ENCODE measurements at places on chromosomes 6 and 20.

DNA sequence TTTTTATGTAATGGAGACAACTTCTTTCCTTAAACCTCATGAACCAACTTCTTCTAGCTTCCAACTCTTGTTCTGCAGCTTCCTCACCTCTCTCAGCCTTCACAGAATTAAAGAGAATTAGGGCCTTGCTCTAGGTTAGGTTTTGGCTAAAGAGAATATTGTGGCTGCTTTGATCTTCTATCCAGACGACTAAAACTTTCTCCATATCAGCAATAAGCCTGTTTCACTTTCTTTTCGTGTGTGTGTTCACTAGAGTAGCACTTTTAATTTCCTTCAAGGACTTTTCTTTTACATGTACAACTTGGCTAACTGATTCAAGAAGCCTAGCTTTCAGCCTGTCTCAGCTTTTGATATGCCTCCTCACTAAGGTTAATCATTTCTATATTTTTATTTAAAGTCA lies 596.1 kb upstream of the NRSN1 start:
- DNase-seq, result no peak

GRCh38 chr6:89605861-89606260 lies 32.7 kb downstream of the LYRM2 start:
- DNase-seq, result no peak

GRCh38 chr20:2130062-2130591 lies 28.5 kb downstream of the STK35 start:
- DNase-seq, result no peak

GRCh38 chr6:56268266-56268665 lies 20.9 kb upstream of the COL21A1 start:
- no peak for DNase-seq

- DNase-seq, result no peak
Measured at GRCh38 chr6:3696525-3697088, 54.9 kb downstream of the PXDC1 start.

- DNase-seq, result no peak
Measured at GRCh38 chr6:105587349-105588122, 184.7 kb upstream of the PREP start.

GRCh38 chr6:101626269-101626668 lies 232.8 kb downstream of the GRIK2 start:
- DNase-seq, result no peak

DNA sequence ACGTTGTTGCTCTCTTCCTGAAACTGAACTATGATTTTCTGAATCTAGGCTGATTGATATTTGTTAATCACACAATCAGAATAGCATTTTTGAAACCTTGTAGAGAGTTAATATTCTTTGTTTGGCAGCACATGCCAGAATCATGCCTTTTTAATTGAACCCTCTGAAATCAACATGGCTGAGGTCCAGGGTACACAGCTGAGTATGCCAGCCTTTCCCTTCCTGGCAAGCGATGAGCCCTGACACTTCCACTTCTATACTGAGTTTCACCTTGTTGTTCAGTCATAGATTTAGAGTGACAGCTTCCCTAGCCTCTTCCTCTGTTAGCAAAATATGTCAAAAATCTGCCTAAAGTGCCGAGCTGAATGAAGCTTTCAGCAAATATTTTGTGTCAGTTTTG lies 6.8 kb downstream of the HDDC2 start:
- no peak for DNase-seq

- DNase-seq, result no peak
Measured at GRCh38 chr6:10146715-10147451, 268.0 kb downstream of the TFAP2A start.

GRCh38 chr6:129578315-129578714 lies 131.7 kb downstream of the ARHGAP18 start:
- DNase-seq, result no peak

DNA sequence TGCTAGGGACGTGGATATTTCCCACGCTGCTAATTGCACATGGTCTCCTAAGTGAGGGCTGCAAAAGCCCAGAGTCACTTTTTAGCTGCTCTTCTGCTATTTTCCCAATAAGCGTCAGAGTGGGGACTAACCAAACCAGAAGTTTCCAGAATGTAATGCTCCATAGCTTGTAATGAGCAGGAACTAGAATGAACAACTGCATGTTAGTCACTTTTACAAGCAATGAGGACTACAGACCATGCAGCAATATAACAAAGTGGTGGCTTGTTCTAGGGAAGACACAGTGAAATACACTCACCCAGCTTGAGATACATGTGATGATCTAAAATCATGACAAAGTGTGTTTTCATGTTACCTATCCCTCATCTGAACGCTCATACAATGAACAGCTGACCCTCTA lies 314.1 kb upstream of the SGK1 start:
- no peak for DNase-seq

DNA sequence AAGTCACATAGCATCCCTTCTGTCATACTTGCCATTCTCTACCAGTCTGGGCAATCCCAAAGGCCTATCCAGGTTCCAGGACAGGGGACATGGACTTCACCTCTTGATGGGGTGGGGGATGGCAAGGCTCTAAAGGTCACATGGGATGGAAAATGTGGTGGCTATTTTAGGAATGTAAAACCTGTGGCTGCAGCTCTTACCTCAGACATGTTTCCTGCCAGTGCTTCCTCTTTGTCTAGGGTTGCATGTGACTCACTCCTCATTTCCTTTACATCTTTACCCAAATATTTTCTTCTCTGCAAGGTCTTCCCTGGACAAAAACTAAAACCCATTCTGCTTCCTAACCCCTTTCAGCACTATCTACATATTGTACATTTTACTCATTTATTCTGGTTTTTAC lies 135.7 kb downstream of the BTBD3 start:
- DNase-seq, result no peak

GRCh38 chr6:136249336-136249735 lies 775 bp downstream of the MTFR2 start:
- DNase-seq, result no peak

DNA sequence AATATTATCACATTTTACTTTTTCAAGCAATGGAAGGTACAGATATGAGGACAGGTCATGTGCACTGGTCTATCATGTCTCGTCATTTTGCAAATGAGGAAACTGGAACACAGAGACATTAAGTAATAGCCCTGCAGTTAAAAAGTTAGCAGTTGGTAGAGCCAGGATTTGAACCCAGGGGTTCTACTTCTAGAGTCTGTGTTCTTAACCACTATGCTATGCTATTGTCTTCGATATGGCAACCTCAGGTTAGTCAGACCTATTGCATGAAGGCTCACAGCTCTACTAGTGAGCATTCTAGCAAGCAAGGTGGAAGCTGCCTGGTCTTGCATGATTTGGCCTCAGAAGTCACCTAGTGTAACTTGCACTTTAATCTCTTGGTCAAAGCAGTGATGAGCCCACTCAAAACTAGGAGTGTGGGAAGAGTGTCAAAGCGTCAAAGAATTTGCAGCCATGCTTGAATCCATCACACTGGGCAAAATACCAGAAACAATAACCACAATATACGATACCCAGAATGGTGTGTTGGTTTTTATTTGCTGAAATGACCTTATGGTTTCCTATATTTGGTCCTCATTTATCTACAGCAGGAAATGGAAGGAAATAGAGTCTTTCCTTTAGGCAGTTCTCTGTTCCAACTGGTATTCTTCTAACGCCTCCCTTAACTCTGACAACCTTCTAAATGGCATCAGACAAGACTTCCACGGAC lies 20.4 kb upstream of the BMP2 start:
- DNase-seq, result no peak

- no peak for DNase-seq
Measured at GRCh38 chr20:36400909-36401735, 95.0 kb downstream of the DLGAP4 start.

DNA sequence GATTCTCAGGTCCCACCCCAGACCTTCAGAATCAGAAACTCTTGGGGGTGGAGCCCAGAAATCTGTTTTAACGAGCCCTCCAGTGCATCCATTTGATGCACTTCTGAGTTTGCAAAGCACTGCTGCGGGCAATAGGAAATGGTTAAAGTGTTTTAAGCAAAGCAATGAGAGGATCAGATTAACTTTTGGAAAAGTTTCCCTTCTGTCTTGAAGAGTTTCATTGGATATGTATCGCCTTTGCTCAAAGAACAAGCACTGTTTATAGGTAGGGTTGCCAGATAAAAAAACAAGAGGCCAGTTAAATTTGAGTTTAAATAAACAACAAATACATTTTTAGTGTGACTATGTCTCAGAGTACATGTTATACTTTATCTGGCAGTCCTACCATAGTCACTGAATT lies 226.0 kb downstream of the BMP7 start:
- DNase-seq, result no peak

DNA sequence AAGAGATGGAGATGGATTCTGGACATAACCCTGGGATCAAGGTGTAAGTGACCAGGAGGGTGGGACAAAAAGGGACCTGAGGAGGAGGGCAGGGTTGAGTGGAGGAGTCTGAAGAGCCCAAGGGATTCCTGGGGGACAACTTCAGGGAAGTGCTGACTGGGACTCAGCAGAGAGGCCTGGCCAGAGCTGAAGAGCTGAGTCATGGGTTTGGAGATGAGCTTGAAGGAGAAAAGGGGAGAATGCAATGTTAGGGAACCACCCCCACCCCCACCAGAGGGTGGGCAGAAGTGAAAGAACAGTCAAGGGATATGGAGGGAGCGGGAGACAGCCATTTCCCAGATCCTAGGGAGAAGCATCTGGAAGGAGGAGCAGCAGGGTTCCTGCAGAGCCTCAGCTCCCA lies 55.2 kb downstream of the INSM1 start:
- DNase-seq, result no peak

GRCh38 chr6:80376411-80376810 lies 269.9 kb downstream of the BCKDHB start:
- no peak for DNase-seq

- DNase-seq, result no peak
Measured at GRCh38 chr6:46016063-46016608, 476 bp upstream of the CLIC5 start.

DNA sequence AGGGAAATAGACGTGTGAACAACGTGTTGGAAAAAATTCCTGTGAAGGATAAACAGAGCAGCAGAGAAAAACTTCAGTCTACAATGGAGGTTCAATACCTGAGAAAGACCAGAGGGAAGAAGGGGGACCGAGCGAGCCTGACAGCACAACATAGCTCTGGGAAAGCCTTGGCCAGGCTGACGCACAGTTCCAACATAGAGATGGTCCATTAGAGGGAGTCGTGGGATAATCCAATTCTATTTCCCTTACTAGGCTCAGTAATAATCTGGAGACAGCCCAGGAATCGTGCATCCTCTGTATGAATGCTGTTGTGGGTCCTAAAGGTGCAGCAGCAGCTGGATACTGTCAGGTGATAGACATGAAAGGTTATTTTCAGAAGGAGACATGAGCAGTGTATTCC lies 370.8 kb upstream of the BTBD3 start:
- DNase-seq, result no peak

- no peak for DNase-seq
Measured at GRCh38 chr20:19330731-19331130, 118.3 kb downstream of the SLC24A3 start.

DNA sequence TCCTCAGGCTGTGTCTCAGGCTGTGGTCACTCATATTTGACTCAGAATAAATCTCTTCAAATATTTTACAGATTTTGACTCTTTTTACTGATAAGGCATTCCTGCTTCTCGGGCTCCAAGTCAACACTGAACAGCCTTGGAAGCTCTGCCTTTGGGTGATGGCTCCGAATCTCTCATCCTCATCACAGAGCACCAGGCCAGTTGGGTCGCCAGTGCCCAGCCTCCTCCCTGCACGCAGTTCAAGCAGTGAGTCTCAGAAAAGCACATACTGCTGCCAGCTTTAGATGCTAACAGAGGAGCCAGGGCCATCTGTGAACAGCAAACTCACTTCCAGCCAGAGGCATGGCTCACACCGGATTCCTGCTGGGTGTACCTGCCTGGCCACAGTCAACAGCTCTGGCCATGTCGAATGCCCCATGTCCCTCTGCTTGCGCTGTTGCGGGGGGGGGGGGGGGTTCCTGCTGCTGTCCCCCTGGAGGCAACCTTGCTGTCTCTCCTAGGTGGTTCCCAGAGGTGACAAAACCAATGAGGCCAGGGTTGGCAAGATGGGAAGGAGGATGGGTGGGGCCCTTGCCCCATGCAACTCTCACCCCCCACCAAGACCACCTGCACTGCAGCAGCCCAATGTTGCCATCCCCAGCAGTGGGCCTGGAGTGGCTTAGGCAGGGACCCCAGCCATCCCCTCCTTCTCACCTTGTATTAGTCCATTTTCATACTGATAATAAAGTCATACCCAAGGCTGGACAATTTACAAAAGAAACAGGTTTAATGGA lies 248.8 kb downstream of the ERMARD start:
- DNase-seq, result no peak

DNA sequence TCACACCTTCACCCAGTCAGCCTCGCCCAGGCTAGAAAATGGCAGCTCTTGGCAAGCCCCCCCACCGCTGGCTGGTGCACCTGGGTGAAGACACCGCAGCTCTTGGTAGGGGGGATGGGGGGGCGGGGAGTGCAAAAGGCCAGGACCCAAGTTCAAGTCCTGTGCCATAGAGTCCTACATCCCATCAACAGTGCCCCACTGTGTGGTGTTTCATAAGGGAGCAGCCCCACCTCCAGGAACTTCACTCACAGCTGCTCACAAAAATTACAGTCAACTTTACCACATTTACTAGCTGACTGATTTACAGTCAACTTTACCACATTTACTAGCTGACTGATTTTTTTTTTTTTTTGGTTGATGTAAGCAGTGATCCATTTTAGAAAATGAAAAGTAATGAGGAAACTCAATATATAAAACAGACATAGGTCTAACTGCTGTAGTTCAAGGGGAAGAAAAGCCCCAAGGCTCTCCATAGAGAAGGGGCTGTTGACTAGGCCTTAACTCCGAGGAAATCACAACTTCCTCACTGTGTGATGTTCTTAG lies 208.9 kb upstream of the SNX9 start:
- no peak for DNase-seq

DNA sequence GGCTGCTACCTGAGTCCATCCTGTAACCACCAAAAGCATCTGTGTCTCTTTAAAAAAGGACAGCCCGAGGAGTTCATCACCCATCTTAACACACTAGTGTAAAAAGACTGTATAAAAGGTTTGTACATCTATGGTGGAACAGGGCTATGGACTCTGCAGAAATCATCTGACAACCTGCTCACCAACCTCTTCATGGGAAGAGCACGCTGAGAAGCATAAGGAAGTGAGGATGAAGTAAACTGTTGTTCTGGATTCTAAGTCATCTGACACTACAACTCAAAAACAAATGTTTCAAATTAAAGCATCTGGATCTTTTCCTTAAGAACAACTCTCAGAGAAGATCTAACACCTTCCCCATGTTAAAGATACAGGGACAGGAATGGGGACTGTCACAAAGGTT lies 5.4 kb downstream of the IFNGR1 start:
- DNase-seq, result no peak

- DNase-seq, result no peak
Measured at GRCh38 chr6:7818257-7819214, 92.1 kb downstream of the TXNDC5 start.

GRCh38 chr6:140845701-140846100 lies 1287.0 kb upstream of the GJE1 start:
- DNase-seq, result no peak

GRCh38 chr6:169168706-169169105 lies 84.9 kb downstream of the THBS2 start:
- no peak for DNase-seq

GRCh38 chr6:156729248-156729647 lies 47.9 kb upstream of the ARID1B start:
- no peak for DNase-seq

All from stimulated activated CD8-positive, alpha-beta memory T cell treated with anti-CD3 and anti-CD28 coated beads, Interleukin-12 subunit alpha, Interleukin-12 subunit beta, amount 100 ng/mL, for 1 hour (primary cell).